ENCODE measurements at places on chromosomes 1 and 21.

DNA sequence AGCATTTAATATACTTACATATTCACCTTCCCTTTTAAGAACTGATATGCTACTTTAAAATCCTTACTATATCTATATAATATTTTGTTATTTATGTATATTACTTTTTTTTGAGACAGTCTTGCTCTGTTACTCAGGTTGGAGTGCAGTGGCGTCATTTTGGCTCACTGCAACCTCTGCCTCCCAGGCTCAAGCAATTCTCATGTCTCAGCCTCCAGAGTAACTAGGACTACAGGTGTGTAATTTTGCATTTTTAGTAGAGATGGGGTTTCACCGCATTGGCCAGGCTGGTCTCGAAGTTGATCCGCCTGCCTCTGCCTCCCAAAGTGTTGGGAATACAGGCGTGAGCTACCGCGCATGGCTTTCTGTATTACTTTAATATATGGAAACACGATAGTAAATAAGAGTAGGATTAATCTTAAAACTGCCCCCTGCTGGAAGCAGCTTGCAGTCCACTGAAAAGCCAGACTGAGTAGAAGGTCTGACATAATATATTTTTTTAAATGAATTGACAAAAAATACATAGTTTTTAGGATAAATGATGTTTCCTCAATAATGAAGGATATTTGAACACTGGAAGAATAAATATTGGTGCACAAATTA lies 24.4 kb downstream of the RCAN3 start:
- H3K4me3 ChIP-seq, result no peak overlapping the region
- no peaks in the 10 kb centered on the region for H3K27me3 ChIP-seq
- no peak overlapping the region for H3K27ac ChIP-seq
- no peaks in the 10 kb centered on the region for H3K36me3 ChIP-seq
- H3K4me1 ChIP-seq, result peaks cover 40% of the 10 kb centered on the region

DNA sequence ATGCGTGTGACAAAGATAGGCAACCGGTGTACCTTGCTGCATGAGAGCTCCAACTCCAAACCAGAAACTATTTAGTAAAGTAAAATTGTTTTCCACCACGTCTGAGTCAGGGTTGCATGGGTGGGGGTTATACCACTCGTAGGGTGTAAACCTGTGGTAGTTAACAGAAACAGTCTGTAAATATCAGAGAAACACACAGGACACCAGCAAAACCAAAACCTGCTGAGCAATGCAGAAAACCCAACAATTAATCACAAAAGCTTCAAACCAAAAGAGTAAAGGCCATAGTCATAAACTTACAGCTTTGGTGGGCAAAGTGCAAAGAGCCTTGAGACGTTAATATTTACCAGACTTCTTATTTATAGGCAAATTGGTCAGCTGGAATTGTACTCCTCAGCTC lies 282.7 kb downstream of the BACH1 start:
- H3K4me1 ChIP-seq, result no peaks in the 10 kb centered on the region
- DNase-seq, result no peak
- H3K27me3 ChIP-seq, result no peaks in the 10 kb centered on the region
- no peaks in the 10 kb centered on the region for H3K36me3 ChIP-seq

- no peak overlapping the region for H3K27ac ChIP-seq
- DNase-seq, result no peak
- H3K27me3 ChIP-seq, result no peaks in the 10 kb centered on the region
- peaks cover 9% of the 10 kb centered on the region for H3K4me1 ChIP-seq
- H3K4me3 ChIP-seq, result no peak overlapping the region
These were observed 107.7 kb upstream of the CACYBP start for GRCh38 chr1:174892016-174892415.

- DNase-seq, result no peak
- H3K36me3 ChIP-seq, result no peaks in the 10 kb centered on the region
- H3K27ac ChIP-seq, result no peak overlapping the region
- H3K4me3 ChIP-seq, result no peak overlapping the region
These were observed 2.8 kb upstream of the KRTAP10-5 start for GRCh38 chr21:44583089-44583799.

DNA sequence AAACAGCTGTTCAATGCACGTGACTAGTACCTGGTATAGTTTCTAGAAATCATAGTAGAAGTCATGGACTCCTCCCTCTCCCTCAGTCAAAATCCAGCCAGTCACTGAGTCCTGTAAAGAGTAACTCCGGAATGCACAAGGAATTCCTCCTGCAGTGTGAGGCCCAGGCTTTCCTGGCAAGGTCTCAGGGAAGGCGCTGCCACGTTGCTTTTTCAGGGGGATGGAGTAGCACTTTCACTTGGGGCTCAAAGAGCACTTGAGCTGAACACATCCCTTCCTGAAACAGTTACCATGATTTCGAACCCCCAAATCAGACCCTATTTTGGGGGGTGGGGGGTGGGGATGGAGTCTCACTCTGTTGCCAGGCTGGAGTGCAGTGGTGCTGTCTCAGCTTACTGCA lies 26.4 kb upstream of the LRRC8D start:
- no peak overlapping the region for H3K4me3 ChIP-seq
- no peaks in the 10 kb centered on the region for H3K27me3 ChIP-seq
- no peaks in the 10 kb centered on the region for H3K4me1 ChIP-seq
- no peaks in the 10 kb centered on the region for H3K36me3 ChIP-seq
- DNase-seq, result no peak
- H3K27ac ChIP-seq, result no peak overlapping the region

DNA sequence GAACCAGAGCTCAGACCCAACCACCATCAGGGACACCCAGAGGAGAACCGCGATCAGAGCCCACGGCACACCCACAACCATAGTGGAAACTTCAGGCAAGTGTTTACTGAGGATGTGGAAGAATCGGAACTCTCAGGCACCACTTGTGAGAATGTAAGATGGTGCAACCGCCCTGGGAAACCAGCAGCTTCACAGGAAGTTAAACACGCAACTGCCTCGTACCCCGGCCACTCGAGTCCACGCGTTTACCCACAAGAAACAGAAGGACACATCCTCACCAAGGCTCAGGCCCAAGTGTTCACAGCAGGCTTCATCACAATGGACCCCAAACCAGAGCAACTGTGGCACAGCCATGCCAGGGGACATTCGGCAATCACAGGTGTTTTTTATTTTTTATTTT lies 51.4 kb upstream of the COL6A2 start:
- H3K36me3 ChIP-seq, result no peaks in the 10 kb centered on the region
- DNase-seq, result no peak
- H3K4me3 ChIP-seq, result no peak overlapping the region

GRCh38 chr1:60904099-60904851 lies 178.1 kb upstream of the NFIA start:
- H3K36me3 ChIP-seq, result no peaks in the 10 kb centered on the region
- H3K4me1 ChIP-seq, result no peaks in the 10 kb centered on the region
- H3K27me3 ChIP-seq, result no peaks in the 10 kb centered on the region
- H3K4me3 ChIP-seq, result no peak overlapping the region
- no peak overlapping the region for H3K27ac ChIP-seq

- peaks cover 19% of the 10 kb centered on the region for H3K4me1 ChIP-seq
- no peak overlapping the region for H3K4me3 ChIP-seq
- DNase-seq, result no peak
- H3K36me3 ChIP-seq, result no peaks in the 10 kb centered on the region
- no peaks in the 10 kb centered on the region for H3K27me3 ChIP-seq
- H3K27ac ChIP-seq, result no peak overlapping the region
These were observed 25.4 kb downstream of the EGLN1 start for GRCh38 chr1:231396643-231397042.

GRCh38 chr1:41236781-41237180 lies 5.3 kb downstream of the SCMH1 start:
- peaks cover 5% of the 10 kb centered on the region for H3K4me1 ChIP-seq
- no peak overlapping the region for H3K4me3 ChIP-seq
- no peak overlapping the region for H3K27ac ChIP-seq
- no peaks in the 10 kb centered on the region for H3K27me3 ChIP-seq
- no peak for DNase-seq

DNA sequence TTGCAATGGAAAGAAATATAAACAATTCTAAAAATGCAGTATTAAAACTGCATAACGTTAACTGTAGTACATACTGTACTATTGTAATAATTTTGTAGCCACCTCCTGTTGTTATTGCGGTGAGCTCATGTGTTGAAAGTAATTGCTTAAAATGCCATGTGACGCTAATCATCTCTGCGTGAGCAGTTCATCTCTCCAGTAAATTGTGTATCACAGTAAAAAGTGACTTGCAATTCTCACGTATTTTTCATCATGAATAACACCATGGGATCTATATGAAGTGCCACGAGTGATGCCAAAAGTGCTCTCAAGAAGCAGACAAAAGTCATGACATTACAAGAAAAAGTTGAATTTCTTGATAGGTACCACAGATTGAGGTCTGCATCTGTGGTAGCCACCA lies 82.4 kb upstream of the CYYR1 start:
- no peaks in the 10 kb centered on the region for H3K4me1 ChIP-seq
- no peak for DNase-seq
- H3K27ac ChIP-seq, result no peak overlapping the region
- H3K36me3 ChIP-seq, result no peaks in the 10 kb centered on the region
- no peak overlapping the region for H3K4me3 ChIP-seq

DNA sequence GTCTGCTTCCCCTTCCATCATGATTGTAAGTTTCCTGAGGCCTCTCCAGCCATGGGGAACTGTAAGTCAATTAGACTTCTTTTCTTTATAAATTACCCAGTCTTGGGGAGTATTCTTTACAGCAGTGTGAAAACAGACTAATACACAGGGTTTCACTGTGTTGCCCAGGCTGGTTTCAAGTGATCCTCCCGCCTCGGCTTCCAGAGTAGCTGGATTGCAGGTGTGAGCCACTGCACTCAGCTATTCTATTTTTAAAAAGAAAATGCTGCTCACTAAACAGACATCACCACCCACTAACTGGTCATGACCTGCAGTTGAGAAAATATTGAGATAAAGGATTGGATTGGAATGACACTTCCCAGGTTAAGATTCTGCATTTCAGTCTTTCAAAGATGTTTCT lies 20.8 kb upstream of the SLC2A7 start:
- no peaks in the 10 kb centered on the region for H3K27me3 ChIP-seq
- H3K4me1 ChIP-seq, result no peaks in the 10 kb centered on the region
- DNase-seq, result no peak

GRCh38 chr1:234326497-234327366 lies 46.5 kb upstream of the COA6 start:
- H3K4me3 ChIP-seq, result peak overlapping the region; percentile 70
- peak; percentile 76 for DNase-seq
- H3K4me1 ChIP-seq, result peaks cover 5% of the 10 kb centered on the region
- H3K27ac ChIP-seq, result peak overlapping the region; percentile 17

- no peaks in the 10 kb centered on the region for H3K4me1 ChIP-seq
- no peak overlapping the region for H3K27ac ChIP-seq
These were observed 153.9 kb downstream of the FMN2 start for GRCh38 chr1:240245629-240246020.

DNA sequence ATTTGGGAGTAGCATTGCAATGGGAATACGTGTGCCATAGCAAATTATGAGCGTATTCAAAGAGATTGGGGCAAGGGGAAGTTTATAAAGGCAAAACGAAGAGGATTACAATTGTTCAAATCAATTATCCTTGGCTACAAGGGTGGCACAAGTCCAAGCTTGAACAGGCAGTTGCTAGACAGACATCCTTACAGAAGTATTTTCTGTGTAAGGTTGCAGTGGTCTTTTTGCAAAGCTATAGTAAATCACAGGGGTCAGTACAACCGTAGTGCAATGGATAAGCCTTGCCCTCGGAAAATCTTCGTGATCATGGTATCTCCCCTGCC lies 37.4 kb upstream of the HAO2 start:
- no peak overlapping the region for H3K4me3 ChIP-seq
- no peaks in the 10 kb centered on the region for H3K27me3 ChIP-seq
- H3K36me3 ChIP-seq, result no peaks in the 10 kb centered on the region
- DNase-seq, result no peak
- peaks cover 8% of the 10 kb centered on the region for H3K4me1 ChIP-seq

DNA sequence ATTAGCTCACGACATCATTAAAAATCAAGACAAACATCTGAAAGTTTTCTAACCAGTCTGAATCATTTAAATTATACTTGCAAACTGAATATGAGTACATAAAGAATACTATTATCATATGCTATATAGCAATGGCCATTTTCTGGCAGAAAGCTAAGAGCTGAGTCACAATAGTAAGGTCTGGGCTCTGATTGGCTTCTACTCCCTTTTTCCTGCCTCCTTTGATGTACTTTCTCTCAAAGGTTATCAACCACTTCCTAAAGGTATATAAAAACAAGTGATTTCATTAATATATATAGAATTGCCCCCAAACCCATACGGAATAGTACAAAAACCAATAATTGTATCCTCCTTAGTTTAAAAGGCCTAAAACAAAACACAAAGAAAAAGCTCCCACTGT lies 7.0 kb downstream of the KCNA3 start:
- peak overlapping the region; percentile 56 for H3K27ac ChIP-seq
- H3K36me3 ChIP-seq, result peaks cover 20% of the 10 kb centered on the region
- peak overlapping the region; percentile 16 for H3K4me3 ChIP-seq
- no peaks in the 10 kb centered on the region for H3K27me3 ChIP-seq
- no peak for DNase-seq

GRCh38 chr1:230109895-230110667 lies 43.0 kb downstream of the GALNT2 start:
- DNase-seq, result no peak
- H3K4me1 ChIP-seq, result peaks cover 19% of the 10 kb centered on the region

DNA sequence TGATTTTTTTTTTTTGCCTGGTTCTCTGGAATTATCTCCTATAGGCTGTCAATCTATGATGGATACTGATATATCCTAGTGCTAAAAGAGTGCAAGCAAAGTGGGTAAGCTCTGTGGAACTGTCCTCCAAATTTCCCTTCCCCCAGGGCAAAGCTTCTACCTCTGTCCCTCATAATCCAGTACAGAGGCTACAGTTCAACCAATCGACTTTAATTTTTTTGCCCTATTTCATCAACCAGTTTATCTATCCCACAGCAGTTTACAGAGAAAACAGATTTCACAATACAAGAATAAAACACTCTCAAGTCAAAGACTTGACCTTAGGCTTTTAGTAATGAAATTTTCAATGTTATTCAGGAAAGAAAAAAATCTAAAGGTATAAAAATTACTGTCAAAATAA lies 13.9 kb downstream of the PUM1 start:
- no peak overlapping the region for H3K4me3 ChIP-seq
- H3K36me3 ChIP-seq, result peaks cover 12% of the 10 kb centered on the region
- H3K4me1 ChIP-seq, result peaks cover 33% of the 10 kb centered on the region
- no peak for DNase-seq

- H3K4me1 ChIP-seq, result no peaks in the 10 kb centered on the region
- H3K4me3 ChIP-seq, result no peak overlapping the region
- H3K36me3 ChIP-seq, result no peaks in the 10 kb centered on the region
- no peaks in the 10 kb centered on the region for H3K27me3 ChIP-seq
- H3K27ac ChIP-seq, result no peak overlapping the region
These were observed 301.8 kb downstream of the BRINP2 start for GRCh38 chr1:177472567-177472966.

- no peaks in the 10 kb centered on the region for H3K36me3 ChIP-seq
- H3K27ac ChIP-seq, result no peak overlapping the region
- H3K4me1 ChIP-seq, result no peaks in the 10 kb centered on the region
- H3K4me3 ChIP-seq, result no peak overlapping the region
- DNase-seq, result no peak
These were observed 234.1 kb downstream of the NCAM2 start for GRCh38 chr21:21232320-21232719.

Data from CD8-positive, alpha-beta memory T cell (primary cell).